HepG2 (cell line): ENCODE measurements at places on chromosomes 6 and 20. TPM values are rescaled to one million over a fixed set of nuclear protein-coding genes. Genes with fewer than 3 reads are reported as not detected.

- H3K27me3 ChIP-seq: no peaks in the 10 kb centered on the region
- no peaks in the 10 kb centered on the region for H3K36me3 ChIP-seq
- no peak overlapping the region for H3K4me3 ChIP-seq
Measured at GRCh38 chr6:55679503-55679902, 100.5 kb upstream of the HMGCLL1 start.

DNA sequence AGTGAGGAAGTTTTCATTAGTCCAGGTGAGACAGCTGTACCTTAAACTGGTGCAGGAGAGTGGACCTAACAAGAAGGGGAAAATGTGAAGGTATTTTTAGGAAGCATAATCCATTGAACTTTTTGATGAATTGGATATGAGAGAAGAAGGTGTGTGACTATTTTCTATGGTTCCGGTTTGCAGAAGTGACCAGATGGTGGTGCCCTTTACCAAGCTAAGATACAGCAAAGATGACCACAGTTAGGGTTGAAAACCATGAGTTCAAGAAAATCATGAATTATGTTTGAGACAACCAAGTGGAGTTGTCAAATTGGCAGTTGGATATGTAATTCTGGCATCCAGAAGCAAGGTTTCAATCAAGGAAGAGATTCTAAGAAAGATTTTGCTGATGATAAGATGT is 61.9 kb upstream of the NRSN1 start:
- no peak overlapping the region for H3K4me3 ChIP-seq
- no peaks in the 10 kb centered on the region for H3K36me3 ChIP-seq
- H3K4me1 ChIP-seq: no peaks in the 10 kb centered on the region

The EYS gene
- 0.07 TPM in 1 of 2 replicates, not detected in the other for total RNA-seq

The FKBP1C gene
- total RNA-seq: 0.53 and 0.64 TPM in 2 replicates

DNA sequence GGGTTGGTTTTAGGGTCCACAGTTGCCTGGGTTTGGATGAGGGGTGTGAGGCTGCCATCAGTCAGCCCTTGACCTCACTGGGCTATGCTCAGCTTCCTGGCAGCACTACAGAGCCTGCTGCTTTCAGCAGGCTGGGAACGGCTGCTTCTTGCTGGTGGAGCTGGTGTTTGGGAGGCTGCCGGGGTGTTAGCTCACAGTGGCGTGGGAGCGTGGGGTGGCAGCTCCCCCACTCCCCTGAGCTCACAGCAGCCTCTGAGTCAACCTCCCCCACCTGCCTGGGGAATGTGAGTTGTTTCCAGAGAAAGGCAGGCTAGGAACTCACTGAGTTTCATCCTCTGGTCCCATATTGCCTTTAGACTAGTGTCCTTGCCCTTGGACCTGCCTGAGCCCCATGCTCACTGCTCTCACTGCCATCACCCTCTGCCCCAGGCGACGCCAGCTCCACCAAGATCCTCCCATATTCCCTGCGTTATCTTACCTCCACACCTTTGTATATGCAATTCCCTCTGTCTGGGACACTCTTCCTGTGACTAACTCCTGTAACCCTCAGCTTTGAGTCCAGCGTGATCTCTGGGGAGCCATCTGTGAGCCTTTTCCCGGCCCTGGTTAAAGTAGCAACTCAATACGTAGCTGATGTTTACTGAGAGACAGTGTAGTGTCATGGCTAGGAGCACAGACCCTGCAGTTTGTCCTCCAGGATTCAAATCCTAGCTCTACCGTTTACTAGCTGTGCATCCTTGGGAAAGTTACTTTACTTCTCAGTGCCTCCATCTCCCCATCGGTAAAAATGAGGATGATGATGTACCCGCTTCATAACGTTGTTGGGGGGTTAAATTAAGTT is 34.8 kb downstream of the PPP1R16B start:
- H3K4me1 ChIP-seq: no peaks in the 10 kb centered on the region
- no peaks in the 10 kb centered on the region for H3K36me3 ChIP-seq
- peaks cover 4% of the 10 kb centered on the region; the same call in 1 of the 3 replicates for H3K27me3 ChIP-seq
- no peak overlapping the region for H3K4me3 ChIP-seq

The MTRF1L gene
- 28.7 and 32.4 TPM in 2 replicates for total RNA-seq
